Large intestine (tissue), 12 donors: ENCODE measurements at places on chromosomes 13 and 19.

- peak; percentile 61 for DNase-seq
Observed at GRCh38 chr13:110346661-110347067, 39.6 kb downstream of the COL4A2 start.

DNA sequence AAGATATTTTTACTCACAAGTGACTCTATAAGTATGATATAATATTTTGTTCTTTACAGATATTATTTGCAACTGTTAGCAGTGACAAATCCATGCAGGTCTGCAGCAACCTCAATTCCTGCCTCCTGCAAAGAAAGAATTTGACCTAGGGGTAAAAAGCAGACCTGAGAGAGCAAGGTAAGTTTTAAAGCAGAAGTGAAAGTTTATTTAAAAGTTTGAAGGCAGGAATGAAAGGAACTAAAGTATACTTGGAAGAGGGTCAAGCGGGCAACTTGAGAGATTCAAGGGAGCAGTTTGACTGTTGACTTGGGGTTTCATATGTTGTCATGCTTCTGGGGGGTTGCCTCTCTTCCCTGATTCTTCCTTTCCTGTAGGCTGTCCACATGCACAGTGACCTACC is 520.1 kb upstream of the PCDH20 start:
- no peak for DNase-seq

DNA sequence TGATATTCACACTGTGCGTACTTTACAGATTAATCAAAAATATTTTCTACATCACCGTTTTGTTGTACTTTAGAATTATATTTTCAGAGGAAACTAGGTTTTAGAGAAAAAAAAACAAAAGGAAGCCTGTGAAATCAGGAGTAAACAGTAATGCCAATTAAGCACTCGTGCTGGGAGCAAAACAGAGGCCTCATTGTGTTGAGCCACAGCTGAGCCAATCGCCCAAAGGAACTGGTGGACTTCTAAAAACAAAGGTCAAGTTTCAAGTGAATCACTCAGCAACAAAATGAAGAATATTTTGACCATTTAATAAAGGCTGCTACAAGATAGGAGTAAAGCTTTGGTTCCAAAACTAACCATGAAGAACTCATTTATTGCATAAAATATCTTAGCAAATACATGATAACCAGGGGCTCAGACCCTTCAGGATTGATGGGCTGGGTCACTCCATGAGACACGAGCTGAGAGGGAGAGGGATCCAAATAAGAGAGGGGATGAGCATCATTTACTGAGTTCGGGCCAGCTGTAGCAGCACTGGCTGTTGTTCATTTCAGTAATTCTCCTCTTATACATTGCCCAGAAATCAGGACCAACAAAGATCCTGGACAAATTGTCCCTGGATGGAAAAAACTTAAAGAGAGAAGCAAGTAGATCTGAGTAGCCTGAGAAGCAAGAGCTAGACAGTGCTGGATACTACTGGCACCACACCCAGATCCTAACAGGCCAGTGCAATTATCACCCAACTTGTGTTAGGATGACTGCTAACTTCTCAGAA is 8.3 kb upstream of the NALCN start:
- no peak for DNase-seq

GRCh38 chr13:111659842-111660241 is 339.4 kb downstream of the TEX29 start:
- DNase-seq: no peak

- peak; percentile 60 for DNase-seq
Observed at GRCh38 chr13:35475960-35476943, at the start of gene MAB21L1. Gene MAB21L1, minus strand, starts transcription at chr13:35476689. Its CDS starts 551 bp downstream, at chr13:35476138.

DNA sequence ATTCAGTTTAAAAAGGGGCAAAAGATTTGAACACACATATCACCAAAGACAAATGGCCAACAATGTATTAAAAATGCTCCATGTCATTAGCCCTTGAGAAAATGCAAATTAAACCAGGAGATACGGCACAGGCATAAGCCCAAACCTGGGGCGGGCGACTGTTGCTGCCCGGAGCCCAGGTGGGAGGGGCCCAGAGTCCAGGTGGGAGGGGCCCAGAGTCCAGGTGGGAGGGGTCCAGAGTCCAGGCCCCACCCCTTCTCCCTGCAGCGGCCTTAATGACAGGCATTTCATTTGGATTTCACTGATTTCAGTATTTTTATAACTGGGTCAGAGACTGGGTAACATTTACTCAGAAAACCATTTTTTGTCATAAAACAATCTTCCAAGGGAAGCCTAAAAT is 78.2 kb downstream of the RASA3 start:
- DNase-seq: no peak

DNA sequence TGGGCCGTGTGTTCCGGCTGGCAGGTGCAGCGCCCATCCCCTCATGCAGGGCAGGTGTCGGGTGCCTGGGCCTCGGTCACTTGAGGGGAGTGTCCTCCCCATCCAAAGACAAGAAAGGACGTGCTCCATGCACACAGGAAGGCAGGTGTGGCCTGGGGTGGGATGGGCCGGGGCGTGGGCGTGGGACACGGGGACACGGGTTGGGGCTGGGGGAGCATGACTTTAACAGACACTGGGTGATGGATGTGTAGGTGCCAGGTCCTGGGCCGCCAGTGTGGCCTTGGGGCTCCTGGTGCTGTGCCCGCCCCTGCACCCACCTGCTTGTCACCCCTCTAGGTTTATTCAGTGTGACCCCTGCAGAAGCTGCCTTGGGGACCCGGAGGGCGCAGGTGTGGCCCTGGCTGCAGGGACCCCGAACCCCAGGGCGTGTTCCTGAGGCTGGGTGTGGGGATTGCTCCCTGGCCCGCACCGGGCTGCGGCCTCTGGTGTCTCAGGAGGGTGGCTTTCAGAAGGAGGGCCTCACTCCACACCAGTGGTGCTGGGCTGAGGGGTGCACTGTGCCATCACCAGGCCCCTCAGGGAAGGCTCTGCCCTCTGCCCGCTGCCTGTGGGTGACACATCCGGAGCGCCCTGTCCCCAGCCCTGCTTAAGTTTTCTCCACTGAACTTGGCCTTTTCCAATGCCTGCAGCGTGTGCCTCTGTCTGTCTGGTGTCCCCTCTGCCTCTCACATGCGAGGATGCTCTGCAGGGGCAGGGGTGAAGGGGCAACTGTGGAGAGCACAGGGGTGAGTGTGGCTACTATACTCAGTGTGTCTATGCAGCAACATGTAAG is 5.2 kb downstream of the TMEM255B start:
- no peak for DNase-seq

GRCh38 chr13:109569958-109570711 is 216.2 kb downstream of the IRS2 start:
- peak; percentile 91 for DNase-seq

DNA sequence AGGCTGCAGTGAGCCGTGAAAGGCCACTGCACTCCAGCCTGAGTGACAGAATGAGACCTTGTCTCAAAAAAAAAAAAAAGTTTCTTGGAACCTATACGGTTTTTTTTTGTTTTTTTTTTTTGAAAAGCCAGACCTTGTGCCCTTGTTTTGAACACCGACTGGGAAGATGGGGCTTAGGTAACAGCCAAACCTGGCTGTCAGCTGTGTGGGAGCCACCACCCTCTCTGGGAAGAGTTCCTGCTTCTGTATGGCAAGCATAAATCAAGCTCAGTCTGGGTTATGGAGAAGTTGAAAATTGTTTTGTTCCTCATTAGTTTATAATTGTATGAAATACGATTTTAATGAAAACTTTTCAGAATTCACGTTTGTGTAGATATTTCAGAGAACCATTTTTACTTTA is 39.5 kb downstream of the MPHOSPH8 start:
- DNase-seq: no peak

DNA sequence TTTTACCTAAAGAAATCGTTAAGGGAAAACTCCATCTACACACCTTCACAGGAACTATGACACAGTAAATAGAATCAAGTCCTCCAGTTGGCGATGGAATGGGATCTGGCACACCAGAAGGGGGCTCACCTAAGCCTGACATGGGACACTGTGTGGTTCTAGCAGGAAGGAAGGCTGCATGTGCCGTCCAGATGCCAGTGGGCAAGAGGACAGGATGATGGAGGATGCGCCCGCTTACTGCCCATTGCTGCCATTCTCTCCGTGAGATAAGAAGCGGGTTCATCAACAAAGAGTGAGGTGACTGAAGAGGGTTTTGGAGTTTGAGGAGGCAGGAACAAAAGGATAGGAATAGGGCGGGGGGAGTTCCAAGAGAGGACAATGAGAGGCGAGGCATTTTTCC is 2.9 kb upstream of the CYP2F1 start:
- DNase-seq: no peak

DNA sequence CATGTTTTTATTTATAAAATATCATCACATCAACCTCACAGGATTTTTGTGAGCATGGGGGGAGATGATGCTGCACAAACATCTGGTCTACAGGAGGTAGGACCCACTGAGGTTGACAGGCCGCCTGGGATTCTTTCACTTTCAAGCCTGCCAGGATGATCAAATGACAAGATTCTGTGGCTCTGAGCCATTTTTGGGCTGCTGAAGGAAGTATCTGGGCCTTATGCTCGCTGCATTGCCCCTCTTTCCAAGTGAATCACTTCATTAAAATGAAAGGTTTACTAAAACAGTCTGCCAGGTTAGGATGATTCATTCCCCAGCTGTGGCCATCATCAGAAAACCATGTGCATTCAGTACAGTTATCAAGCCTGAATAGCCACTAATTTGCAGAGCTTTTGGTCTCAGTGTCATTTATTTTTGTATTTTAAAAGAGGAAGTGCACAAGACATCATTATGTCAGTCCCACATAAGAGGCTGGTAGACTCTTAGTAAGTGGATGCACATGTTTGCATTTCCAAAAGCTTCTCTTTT is 34.4 kb downstream of the STARD13 start:
- DNase-seq: no peak

- DNase-seq: no peak
Observed at GRCh38 chr13:35990196-35990595, 141.0 kb downstream of the DCLK1 start.

- no peak for DNase-seq
Observed at GRCh38 chr13:45063261-45063860, 56.9 kb upstream of the GTF2F2 start.

- no peak for DNase-seq
Observed at GRCh38 chr19:1235625-1236538, 1.9 kb downstream of the CBARP start.

DNA sequence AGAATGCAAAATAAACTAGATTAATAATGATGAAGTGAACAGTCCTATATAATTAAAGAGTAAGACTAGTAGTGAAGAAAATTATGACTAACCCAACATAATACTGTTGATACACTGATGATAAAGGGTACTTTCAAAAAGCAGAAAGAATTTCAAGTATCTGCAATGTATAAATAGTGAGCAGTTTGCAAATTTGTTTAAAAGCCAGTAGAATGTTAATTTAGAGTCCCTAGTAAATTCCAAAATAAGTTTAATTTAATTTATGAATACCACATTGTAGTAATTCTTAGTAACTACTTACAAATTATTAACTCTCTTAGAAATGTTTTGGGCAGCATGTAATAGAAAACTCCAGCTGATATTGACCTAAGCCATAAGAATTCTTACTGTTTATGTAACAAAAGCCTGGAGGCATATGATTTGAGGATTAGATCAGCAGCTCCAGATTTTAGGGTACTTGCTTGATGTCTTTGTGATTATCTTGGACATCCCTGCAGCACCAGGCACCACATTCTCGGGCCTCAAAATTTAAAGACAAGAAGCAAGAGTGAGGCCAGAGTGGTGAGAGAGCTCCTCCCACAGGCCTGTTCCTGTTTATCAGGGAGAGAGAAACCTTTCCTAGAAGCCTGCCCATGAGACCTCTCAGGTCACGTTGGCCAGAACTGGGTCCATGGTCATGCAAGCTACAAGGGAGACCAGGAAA is 67.6 kb upstream of the TDRD3 start:
- peak; percentile 20 for DNase-seq

- peak; percentile 72 for DNase-seq
Observed at GRCh38 chr13:93318534-93319254, 92.1 kb downstream of the GPC6 start.

GRCh38 chr13:51523082-51523518 is 61.2 kb upstream of the WDFY2 start:
- no peak for DNase-seq

GRCh38 chr19:50422397-50423278 is 3.9 kb downstream of the SPIB start:
- no peak for DNase-seq

GRCh38 chr13:27000686-27001085 is 170.9 kb downstream of the USP12 start:
- no peak for DNase-seq
